Panc1 (cell line): ENCODE measurements at places on chromosomes 3 and 15.

GRCh38 chr3:4065085-4065484, 238.1 kb upstream of the SETMAR start:
- DNase-seq: no peak

GRCh38 chr3:140341203-140341602, 336.7 kb upstream of the TRIM42 start:
- DNase-seq: no peak

- no peak for DNase-seq
These were observed 54.8 kb downstream of the CHCHD6 start for GRCh38 chr3:126758882-126759281.

DNA sequence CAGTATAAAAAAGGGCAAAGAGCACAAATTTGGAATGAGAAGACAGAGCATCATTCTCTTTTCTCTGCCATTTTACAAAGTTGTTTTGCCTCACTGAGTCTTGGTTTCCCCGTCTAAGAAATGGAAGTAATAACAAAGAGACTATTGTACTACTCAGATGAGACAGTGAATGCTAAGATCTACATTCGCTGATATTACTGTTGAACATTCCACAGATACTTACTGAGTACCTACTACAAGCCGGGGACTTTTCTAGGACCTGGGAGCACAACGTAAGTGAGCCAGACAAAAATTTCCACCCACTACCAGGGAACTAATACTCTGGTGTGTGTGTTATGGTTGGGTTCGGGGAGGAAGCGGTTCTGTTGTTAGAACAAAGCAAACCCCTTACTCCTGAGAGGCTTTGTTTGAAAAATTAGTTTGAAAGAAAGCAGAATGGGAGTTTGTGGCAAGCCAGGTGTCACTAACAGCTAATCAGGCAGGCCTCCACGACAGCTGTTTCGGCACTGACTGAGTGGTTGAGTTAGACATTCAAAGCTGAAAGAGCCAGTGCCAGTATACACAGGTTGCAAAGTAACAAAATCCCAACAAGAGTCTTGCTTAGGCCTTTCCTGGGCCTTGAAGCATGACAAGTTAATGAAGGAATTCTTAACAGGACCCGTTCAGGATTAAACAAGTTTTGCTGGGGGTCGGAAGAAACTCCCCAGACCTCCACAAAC, 458.3 kb downstream of the EDEM1 start:
- no peak for DNase-seq

DNA sequence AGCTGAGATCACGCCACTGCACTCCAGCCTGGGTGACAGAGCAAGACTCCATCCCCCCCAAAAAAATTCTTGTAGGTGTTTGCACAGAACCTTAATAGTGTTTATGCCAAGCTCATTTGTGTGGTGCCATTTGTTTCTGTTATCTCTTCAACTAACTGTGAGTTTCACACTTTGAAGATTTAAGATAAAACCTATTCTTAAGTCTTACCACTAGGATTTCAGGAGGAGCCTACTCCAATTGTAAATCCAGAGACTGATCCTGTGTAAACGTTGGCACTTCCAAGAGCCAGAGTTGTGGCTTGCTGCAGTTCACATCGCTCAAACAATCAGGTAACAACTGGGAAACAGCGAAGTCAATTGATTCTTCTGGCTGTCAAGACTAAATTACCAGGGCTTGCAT, 242.4 kb upstream of the SATB1 start:
- no peak for DNase-seq

- no peak for DNase-seq
These were observed 313.9 kb downstream of the FGF12 start for GRCh38 chr3:192413461-192413860.

DNA sequence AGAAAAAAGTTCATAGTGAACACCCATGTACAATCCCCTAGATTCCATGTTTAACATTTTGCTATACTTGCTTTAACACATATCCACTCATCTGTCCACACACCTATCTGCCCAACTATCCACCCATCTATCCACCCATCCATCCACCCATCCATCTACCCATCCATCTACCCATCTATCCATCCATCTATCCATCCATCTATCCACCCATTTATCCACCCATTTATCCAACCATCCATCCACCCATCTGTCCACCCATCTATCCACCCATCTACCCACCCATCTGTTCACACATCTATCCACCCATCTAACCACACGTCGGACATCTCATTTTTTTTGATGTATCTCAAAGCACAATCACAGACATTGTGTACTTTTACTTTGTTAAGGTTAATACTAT, 25.8 kb downstream of the RTP3 start:
- no peak for DNase-seq

GRCh38 chr3:59082106-59082505, 32.3 kb upstream of the CFAP20DC start:
- no peak for DNase-seq

DNA sequence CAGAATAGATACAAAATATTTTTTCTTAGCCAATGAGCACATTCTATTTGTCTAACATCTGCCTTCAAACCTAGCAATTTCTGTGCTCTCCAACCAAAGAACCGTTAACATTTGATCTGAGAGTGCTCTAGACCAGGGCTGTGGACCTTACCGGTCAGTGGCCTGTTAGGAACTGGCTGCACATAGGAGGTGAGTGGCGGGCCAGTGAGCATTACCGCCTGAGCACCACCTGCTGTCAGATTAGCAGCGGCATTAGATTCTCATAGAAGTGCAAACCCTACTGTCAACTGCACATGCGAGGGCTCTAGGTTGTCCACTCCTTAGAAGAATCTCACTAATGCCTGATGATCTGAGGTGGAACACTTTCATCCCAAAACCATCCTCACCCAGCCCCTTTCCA, 131.7 kb downstream of the CADM2 start:
- DNase-seq: no peak

- no peak for DNase-seq
These were observed 90.1 kb upstream of the EPHB3 start for GRCh38 chr3:184471439-184471838.

- DNase-seq: no peak
These were observed 34.6 kb upstream of the MTMR10 start for GRCh38 chr15:31025996-31026395.

- DNase-seq: no peak
These were observed 82.5 kb downstream of the ADAM10 start for GRCh38 chr15:58666957-58667356.
